ENCODE measurements at places on chromosomes 2 and 18.

DNA sequence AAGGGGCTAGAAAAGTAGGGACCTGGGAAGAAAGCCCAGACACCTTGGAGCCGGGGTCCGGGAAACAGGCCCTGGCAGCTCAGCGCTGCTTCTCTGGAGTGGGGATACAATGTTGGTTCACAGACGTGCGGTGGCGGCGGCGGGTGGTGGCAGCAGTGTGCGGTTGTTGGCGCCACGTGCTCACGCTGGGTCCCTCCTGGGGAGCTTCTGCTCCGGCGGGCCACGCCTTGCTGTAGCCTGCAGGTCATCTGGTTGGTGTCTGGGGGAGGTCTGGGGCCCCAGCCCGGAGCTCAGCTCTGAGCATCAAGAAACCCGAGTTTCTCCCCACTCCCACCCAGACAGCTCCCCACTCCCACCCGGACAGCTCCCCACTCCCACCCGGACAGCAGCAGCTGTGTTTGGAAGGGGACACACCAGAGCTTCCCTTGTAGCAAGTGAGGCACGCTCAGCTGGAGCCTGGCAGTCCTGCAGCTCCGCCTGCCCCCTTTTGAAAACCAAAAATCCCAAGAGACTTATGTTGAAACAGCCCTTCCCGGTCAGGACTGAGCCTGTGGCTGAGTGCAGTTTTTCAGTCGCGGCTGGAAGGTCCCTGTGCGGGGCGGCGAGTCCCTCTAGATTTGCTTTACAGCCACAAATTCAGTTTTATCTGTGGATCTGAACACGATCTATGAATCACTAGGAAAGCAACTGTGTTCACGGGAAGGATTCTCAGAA lies 46.9 kb downstream of the NFATC1 start:
- no peak for DNase-seq

DNA sequence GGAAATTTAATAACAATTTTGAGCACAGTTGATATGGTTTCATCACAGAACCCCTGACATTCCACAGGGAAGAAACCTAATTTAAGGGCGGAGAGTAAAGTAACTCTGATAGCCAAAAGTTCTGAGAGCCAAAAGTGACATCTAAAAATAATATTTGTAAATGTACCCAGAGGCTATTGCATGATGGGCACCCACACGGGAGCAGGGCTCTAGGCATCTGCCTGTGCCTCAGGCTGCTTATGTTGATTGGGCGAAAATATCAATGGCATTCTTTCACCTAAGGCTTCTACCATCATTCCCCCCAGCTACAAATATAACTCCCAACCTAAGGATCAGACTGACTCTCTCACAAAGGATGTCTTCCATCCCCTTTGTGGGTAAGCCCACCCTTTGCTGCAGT lies 54.1 kb upstream of the PTPRM start:
- DNase-seq: no peak

- peak; percentile 55 for DNase-seq
These were observed 33.1 kb upstream of the REG3G start for GRCh38 chr2:78992451-78992806.

DNA sequence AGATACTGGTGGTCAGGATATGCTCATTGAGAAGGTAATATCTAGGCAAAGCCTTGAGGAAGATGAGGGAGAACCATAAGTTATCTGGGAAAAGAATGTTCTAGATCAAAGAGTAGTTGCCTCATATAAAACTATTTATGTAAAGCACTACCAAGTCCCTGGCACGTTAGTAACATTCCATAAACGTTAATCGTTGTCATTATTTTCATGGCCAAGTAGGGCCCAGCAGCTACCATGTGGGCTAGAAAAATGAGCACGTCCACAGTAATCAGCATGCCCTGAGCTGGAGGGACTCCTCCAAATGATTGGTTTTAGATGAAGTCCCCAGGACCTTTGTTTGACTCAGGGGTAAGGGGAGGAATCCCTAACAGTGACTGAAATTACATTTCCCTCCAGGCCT lies 32.7 kb upstream of the AFTPH start:
- no peak for DNase-seq

- peak; percentile 44 for DNase-seq
These were observed 1184.0 kb upstream of the GYPC start for GRCh38 chr2:125471963-125472362.

DNA sequence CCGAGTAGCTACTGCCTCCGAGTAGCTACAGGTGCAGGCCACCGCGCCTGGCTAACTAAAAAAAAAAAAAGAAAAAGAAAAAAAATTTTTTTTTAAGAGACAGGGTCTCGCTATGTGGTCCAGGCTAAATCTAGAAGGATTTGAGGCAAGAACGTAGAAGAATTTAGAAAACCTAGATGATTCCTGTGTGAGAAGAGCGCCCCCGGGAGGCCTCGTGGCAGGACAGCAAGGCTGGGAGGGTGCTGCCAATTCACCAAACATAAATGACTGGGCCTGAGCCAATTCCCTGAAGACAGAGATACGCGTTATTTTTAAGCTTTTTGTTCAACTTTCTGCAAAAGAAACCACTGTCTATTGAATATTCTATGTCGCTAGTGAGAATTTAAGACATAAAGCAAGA lies 90.1 kb upstream of the TGFA start:
- peak; percentile 30 for DNase-seq

GRCh38 chr2:181304011-181304844 lies 153.0 kb upstream of the ITGA4 start:
- DNase-seq: no peak

DNA sequence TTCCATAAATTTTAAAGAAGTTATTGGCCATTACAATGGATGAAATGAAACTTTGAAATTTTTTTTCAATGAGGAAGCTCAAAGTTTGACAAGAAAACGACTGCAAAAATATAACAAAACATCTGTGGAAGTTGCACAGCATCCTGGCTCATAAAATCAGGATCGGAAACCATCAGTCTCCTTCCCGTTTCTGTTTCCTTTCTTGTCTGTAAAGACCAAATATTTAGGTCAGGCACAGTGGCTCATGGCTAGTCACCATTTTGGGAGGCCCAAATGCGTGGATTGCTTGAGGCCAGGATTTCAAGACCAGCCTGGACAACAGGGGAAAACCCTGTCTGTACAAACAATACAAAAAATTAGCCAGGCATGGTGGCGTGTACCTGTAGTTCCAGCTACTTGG lies 27.6 kb upstream of the SSB start:
- DNase-seq: no peak

- no peak for DNase-seq
These were observed 61.8 kb upstream of the NARS1 start for GRCh38 chr18:57683470-57683869.

GRCh38 chr2:115364093-115364492 lies 921.7 kb downstream of the DPP10 start:
- no peak for DNase-seq

GRCh38 chr18:78525366-78526111 lies 454.1 kb upstream of the SALL3 start:
- DNase-seq: no peak

DNA sequence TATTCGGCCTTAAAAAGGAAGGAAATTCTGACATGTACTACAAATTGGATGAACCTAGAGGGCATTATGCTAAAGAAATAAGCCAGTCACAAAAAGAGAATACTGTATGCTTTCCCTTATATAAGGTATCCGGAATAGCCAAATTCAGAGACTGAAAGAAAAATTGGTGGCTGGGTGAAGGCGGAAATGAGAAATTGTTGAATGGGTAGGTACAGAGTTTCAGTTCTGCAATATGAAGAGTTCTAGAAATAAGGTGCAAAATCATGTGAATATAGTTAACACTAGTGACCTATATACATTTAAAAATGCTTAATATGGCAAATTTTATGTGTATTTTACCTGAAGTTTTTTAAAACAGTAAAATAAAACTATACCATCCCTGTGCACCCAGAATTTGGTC lies 43.1 kb downstream of the RMP24 start:
- no peak for DNase-seq

DNA sequence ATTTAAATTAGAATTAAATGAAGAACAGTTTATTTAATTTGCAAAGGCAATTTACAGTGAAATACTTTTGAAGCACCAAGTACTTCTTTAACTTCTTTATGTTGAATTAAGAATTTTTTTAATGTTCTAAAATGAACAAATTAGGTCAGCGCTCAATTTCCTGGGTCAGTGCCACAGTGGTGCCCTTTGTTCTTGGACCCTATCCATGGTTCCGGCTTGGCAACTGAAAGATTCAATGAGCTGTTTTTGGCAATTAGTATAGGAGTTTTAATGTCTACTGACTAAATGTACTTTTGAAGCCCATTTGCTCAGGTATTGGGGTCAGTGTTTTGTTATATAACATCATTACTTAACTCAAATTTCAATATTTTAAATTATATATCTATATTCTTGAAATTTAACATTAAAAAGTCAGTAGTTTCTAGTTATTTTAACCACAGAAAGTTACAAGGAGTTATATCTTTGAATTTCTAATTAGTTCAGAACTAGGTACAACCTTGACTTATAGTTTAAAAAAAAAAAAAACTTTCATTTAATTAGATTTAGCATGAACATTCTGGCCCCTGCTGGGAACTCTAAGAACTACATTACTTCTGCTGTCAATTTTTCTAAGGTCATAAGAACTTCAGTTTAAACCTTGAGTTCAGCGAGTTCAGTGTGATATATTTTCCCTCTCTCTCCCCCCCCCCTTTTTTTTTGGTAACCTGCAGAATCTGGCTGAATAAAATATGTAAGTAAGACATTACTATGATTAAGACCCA lies 7.6 kb upstream of the MSTN start:
- no peak for DNase-seq

DNA sequence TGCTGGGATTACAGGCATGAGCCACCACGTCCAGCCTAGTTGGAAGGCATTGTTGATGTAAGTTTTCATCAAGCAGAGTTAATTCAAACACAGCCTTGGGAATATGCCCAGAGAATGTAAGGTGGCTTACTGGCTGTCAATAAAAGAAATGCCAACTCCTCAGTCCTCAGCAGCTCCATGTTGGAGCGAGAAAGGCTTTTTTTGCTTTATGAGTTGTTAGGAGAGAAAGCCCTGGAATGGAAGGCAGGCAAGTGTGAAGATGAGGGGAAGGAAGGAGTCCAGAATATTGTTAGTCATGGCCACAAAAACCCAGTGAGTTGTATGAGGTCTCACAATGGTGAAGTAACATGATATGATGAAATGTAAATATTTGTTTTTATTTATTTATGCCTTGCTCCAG lies 57.1 kb downstream of the MAP4K4 start:
- no peak for DNase-seq

DNA sequence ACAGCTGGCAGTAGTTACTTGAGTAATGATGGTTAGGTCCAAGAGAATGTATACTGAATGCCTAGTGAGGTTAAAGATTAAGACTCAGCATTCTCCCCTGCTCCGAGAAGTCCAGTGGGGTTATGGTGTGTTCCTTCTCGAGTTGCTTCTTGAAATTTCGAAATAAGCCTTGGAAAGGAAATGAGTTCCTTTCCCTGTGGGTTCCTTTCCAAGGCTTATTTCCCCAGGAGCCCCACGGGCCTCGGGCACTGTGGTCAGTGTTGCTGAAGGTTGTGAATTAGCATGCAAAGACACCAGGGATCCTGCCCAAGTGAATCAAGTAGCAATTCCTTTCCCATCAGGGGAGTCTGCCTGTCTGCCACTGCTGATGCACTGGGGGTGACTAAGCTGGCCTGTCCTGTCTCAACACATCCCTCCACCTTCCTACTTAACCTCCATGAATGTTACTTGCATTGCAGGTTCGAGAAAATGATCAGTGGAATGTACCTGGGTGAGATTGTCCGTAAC lies 53.6 kb downstream of the HK2 start:
- no peak for DNase-seq

GRCh38 chr2:54918647-54919280 lies 131.5 kb downstream of the RTN4 start:
- no peak for DNase-seq

DNA sequence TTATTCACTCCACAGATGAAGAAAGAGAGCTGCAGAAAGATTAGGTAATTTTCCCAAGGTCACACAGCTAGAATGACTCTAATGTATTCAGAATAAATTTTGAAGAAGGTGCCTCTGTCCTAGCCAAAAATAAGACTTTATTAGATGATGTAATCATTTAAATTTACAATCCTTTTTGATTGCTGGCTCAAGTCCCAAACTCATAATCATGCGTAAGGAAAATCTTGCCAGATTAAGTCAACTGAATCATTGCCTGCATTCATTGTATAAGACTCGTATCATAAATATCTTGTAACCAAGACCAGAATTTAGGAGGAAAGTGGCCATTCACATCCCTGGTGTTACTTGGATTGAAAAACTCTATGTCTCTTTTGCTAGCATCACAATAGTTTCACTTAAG lies 53.1 kb upstream of the STK39 start:
- DNase-seq: no peak

DNA sequence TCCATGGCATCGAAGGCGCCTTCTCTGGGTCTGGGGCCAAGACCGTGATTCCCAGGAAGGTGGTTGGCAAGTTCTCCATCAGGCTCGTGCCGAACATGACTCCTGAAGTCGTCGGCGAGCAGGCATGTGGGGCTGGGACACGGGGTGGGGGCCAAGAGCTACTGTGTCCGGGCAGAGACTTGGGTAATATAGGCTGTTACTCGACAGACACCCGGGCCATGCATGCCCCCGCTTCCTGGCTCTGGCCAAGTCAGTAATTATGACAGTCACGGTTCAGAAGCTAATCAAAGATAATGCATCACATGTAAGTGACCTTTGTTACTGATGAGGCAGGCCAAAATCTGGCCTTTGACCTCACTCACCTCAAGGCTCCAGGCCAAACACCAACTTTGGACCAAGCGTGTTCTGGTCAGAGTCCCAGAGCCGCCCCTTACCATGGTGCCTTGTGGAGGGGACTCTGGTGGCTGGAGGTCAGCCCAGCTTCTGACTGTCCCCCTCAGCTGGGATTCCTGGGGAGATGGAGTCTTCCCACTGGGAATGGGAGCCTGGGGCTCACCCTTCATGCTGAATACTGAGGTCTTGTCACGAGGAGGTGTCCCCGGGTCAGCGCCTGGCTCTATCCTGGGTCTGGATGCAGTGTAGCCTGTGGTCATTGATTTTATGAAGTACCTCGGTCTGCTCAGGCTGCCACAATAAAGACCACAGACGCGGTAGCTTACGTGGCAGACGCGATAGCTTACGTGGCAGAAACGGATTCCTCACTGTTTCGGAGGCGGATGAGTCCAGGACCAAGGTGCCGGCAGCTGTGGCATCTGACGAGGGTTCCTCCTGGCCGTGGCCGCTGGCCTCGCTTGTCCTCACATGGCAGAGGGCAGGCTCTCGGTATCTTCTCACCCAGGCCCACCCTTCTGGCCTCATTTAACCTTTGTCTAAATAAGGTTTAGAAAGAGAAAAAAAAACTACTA lies 17.7 kb upstream of the CNDP1 start:
- no peak for DNase-seq

DNA sequence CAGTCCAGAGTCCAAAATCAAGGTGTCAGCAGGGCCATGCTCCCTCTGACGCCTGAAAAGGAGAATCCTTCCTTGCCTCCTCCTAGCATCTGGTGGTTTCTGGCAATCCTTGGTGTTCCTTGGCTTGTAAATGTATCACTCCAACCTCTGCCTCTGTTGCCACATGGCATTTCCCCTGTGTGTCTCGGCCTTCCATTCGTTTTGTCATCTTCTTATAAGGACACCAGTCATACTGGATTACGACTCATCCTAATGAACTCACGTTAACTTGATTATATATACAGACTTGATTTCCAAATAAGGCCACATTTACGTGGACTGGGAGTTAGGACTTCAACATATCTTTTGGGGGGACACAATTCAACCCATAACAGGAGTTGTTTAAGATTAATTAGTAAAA lies 15.8 kb downstream of the PMAIP1 start:
- no peak for DNase-seq

GRCh38 chr2:9831670-9832069 lies 11.6 kb upstream of the TAF1B start:
- no peak for DNase-seq

Measured in HuH-7 (cell line).